ENCODE measurements at places on chromosomes 4 and X. TPM values are rescaled to one million over a fixed set of nuclear protein-coding genes. Genes with fewer than 3 reads are reported as not detected.

- DNase-seq: no peak
Observed at GRCh38 chr4:145019346-145019745, 78.7 kb downstream of the ANAPC10 start.

DNA sequence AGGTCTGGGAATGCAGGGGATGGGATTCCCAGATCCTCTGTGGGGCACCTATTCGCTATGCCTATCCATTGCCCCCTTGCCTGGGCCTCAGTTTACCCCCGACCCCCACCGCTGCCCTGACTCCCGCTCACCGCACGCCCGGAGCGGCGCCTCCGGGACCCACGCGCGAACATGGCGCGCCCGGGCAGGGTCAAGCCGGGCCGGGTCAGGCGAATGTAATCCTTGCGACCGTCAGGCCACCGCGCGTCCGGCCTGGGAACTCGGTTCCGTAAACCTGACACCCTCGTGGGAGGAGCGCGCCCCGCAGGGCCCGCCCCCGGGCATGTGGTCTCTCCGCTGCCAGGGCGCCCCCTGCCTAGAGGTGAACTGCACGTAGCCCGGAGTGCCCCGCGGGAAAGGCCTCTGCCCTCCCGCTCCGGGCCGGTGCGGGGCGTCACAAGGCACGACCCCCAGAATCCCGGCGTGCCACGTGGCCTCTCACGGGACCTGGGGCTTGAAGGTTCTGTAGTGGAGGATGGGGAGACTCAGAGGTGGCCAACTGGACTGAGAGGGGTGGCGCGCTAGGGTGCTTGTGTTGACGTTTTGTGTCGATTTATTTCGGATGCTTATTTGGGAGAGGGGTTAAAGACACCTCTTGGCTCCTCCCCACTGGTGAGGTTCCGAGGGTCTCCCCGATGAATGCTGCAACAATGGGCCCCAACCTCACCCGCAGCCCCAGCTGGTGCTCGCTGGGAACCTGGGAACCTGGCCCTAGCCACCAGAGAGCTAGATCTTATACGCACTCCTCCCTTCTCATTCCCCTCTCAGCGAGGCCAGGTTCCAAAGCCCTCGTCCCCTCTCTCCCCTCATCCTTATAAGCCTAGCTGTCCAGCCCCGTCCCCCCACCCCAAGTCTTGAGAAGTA, at the start of gene PRICKLE3:
PRICKLE3 (minus strand) TSS at position 249 of the 903 bp plus-strand sequence; CDS start at position 173, 76 bp downstream.
- DNase-seq: peak; percentile 63

The FGA gene
- not detected for total RNA-seq

- DNase-seq: no peak
Observed at GRCh38 chr4:139887962-139888735, 222.5 kb downstream of the MGST2 start.

- DNase-seq: no peak
Observed at GRCh38 chr4:4855301-4856070, 4.0 kb upstream of the MSX1 start.

The ZNF157 gene
- total RNA-seq: 0.79 TPM

GRCh38 chr4:115514675-115515074, 401.3 kb upstream of the NDST4 start:
- no peak for DNase-seq

DNA sequence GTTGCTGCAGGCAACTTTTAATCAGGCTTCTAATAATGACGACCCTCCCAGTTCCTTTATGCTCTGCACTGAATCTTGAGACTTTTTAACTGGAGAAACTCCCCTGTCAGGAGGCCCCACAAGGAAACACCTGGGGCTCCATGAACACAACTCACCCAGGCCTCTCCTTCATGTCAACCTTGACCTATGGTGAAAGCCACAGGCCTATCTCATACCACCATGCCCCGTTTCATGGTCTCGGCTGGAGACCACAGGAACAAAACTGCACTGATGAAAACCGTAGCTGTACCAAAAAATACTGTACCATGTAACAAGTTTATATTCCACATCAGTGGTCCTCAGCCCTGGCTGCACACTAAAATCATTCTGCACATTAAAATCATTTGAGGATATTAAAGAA, 57.0 kb downstream of the ZNF827 start:
- DNase-seq: no peak

- no peak for DNase-seq
Observed at GRCh38 chr4:15689540-15689939, 7.9 kb downstream of the FAM200B start.

DNA sequence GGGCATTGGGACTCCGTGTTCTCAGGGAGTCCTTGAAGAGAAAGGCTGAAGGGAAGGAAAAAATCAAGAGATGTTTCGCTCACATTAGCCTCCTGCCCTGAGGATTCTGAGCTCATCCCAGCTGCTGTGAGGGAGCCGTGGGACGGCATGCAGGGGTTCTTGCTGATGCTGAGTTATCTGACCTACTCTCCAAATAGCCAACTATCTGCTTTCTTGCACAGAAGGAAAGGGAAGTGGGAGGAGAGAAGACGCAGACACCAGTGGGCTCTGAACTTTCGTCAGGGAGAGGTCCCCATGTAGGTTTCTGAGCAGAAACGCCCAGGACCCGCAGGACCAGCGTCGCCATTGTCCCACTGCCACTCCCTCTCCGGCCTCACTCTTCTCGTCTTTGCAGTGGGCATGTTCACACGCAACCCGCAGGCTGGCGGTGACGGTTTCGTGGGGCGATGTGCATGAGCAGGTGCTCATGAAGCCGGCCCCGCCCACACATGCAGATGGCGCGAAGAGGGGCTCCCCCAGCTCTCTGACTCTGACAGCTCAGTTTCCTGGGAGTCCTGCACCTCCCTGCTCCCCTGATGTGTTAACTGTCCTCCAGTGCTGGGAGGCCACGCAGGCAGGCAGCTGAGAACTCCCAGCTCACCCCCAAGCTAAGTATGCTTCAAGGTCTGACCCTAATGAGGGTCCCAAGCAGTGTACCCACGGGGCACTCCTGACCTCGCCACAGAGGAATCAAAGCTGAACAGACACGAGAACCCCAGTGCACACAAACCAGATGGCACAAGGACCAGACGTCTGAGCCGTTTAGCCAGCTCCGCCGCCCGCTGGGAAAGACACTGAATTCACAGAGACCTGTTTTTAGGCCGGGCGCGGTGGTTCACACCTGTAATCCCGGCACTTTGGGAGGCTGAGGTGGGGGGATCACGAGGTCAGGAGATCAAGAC, 13.6 kb upstream of the ABLIM2 start:
- no peak for DNase-seq

DNA sequence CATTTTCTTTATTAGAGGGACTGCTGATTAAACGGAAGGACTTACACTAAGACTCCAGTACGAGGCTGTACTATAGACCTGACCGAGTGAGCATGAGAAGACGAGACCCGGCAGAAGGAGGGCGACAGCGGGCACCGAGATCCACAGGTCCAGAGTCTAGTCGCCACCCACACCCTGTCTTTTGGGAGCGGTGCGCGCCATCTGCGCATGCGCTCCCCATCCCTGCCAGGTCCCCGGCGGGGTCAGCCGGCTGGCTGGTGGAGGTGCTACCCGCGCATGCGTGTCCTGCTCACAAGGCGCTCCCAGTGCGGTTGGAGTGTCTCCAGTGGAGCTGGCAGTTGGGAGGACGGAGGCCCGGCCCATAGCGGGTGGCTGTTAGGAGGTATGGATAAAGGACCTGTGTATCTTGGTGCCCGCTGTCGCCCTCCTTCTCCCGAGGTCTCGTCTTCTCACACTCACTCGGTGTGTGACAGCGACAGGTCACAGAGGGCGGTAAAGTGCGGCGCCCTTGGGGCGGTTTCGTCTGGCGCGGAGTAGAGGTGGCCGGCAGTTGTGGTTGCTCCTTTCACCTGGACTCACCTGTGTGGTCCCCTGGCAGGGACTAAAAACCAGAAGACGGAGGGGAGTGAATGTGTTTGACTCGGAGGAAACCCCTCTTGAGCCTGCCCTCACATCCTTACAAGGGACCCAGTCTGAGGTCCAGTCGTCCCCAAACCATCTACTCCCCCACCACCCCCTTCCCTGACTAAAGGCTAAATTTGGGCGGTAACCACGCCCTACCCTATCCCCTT, 7.6 kb upstream of the HSD17B10 start:
- peak; percentile 63 for DNase-seq

- no peak for DNase-seq
Observed at GRCh38 chr4:175386776-175387507, 425.1 kb downstream of the GPM6A start.

Measured in CD8-positive, alpha-beta memory T cell (primary cell).